ENCODE measurements at places on chromosomes 7 and 10. TPM values are rescaled to one million over a fixed set of nuclear protein-coding genes. Genes with fewer than 3 reads are reported as not detected.

NUTM2A gene
- total RNA-seq: 0.66 TPM

TEX47 gene
- not detected for total RNA-seq

LRRTM3 gene
- not detected for total RNA-seq

SPDYE8 gene
- not detected for total RNA-seq

TBC1D12 gene
- total RNA-seq: 9.8 TPM

IDI2 gene
- not detected for total RNA-seq

EN2 gene
- total RNA-seq: not detected

RNF148 gene
- 1.5 TPM for total RNA-seq

PRKG1 gene
- 22.9 TPM for total RNA-seq

DPYSL4 gene
- 5.7 TPM for total RNA-seq

CFAP46 gene
- total RNA-seq: not detected

HOXA13 gene
- 6.8 TPM for total RNA-seq

NACAD gene
- total RNA-seq: 1.3 TPM

LRIT1 gene
- total RNA-seq: not detected

RAB11FIP2 gene
- 21.4 TPM for total RNA-seq

PCLO gene
- under 0.01 TPM for total RNA-seq

LBX1 gene
- not detected for total RNA-seq

AFAP1L2 gene
- 62.2 TPM for total RNA-seq

EVX1 gene
- total RNA-seq: not detected

TMEM273 gene
- not detected for total RNA-seq

SLC26A3 gene
- not detected for total RNA-seq

LRRC18 gene
- total RNA-seq: not detected

Data from placental pericyte (primary cell).